ENCODE measurements at places on chromosomes 12 and 14.

DNA sequence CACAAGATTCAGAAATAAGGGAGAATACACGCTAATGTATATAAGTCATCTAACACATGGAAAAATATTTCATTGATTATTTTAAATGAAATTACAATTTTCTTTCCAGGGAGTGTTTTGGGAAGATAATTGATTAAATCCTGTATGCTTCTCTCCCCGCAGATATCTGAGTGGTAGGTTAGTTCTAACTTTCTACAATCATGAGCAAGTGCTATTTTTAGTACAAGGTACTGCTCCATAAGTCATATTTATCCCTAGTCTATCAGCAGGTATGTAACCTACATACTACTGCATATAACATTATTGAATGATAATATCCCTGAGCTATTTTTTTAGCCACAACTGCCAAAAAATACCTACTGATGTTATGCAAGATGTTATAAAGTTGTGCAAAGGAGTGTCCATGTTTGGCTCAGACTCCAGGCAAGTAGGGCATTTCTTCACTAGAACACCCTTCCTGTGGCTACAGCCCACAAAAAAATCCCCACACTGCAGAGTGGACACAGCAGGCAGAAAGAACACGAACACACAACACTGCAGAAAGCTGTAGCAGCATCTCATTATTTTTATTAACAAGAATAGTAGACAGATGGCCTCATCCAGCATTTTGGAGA is 87.0 kb downstream of the SEC23A start:
- no peak for DNase-seq

DNA sequence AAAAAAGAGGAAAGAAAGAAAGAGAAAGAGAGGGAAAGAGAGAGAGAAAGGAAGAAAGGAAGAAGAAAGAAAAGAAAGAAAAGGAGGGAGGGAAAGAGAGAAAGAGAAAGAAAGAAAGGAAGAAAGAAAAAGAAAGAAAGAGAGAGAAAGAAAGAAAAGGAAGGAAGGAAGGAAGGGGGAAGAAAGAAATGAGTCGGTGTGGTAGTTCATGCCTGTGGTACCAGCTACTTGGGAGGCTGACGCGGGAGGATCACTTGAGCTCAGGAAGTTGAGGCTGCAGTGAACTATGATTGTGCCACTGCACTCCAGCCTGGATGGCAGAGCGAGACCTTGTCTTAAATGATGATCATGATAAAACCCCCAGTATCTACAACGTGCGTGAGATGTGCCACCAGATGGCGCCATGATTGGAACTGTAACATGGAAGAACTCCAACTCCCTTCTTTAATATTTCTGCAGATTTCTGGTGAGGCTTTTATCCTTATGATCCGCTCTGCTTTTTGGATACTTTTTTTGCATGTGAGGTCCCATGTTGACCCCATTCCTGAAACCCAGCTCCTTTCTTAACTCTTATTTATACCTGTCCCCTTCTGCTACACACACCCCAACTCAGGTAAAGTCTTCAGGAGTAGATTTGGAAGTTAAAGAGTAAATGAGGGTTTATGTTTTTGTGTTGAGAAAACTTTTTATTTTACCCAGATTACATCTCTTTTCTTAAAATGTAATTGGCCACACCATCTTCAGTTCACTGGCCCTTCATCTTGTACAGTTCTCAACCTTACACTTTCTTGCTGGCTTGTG is 25.6 kb downstream of the RNASE10 start:
- DNase-seq: peak; percentile 38

GRCh38 chr12:49868952-49869815 is 26.3 kb upstream of the BCDIN3D start:
- no peak for DNase-seq

GRCh38 chr14:83133981-83134645 is 1600.5 kb upstream of the SEL1L start:
- no peak for DNase-seq

GRCh38 chr12:82968631-82969367 is 282.1 kb downstream of the TMTC2 start:
- DNase-seq: no peak

- DNase-seq: no peak
Observed at GRCh38 chr12:128534906-128535305, 267.9 kb downstream of the TMEM132C start.

DNA sequence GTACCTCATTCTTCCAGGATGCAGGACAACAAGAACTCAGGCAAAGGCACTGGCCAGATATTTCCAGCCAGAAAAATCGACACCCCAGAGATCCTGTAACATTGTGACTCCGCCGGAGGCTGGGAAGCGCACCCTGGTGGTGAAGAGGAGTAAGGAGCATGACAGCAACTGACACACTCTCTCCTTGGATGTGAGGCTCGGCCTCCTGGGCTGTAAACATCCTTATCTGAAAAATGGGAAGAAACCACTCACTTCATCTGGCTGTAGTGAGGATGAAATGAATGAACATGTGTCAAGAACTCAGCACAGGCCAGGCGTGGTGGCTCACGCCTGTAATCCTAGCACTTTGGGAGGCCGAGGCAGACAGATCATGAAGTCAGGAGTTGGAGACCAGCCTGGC is 27.5 kb downstream of the TCHP start:
- no peak for DNase-seq

GRCh38 chr14:103542605-103543088 is 13.7 kb downstream of the TRMT61A start:
- DNase-seq: no peak

DNA sequence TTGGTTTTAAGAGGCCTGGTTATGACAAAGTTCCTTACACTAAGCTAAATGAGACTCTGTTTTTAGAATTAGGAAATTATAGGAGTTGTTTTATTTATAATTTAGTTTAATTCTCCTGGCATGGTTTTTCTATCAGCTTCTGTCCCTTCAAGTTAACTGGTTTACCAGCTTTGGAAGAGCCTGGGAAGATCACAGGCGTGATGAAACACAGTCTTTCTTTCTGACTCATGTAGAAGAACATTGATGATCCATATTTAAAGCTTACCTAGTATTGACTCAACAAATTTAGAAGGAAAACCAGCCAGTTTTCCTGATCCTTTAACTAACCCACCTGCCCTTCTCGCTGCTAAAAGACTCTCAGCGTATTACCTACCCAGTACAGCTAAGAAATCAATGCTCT is 155.2 kb downstream of the TGFB3 start:
- no peak for DNase-seq

- DNase-seq: peak; percentile 6
Observed at GRCh38 chr12:29103539-29103974, 45.5 kb upstream of the FAR2 start.

DNA sequence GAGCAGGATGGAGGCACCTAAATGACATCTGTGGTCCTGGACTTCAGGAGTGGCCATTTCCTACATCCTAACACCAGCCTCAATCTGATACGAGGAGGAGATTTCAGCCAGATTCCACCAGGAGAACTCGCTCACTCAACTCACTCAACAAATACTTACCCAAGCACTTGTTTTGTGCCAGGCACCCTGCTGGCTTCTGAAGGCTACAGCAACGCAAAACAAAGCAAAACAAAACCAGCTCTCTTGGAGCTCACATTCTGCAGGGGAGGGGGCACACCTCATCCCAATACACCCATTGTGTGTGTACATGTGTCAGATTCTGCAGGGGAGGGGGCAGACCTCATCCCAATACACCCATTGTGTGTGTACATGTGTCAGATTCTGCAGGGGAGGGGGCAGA is 144.8 kb downstream of the PIWIL1 start:
- no peak for DNase-seq

DNA sequence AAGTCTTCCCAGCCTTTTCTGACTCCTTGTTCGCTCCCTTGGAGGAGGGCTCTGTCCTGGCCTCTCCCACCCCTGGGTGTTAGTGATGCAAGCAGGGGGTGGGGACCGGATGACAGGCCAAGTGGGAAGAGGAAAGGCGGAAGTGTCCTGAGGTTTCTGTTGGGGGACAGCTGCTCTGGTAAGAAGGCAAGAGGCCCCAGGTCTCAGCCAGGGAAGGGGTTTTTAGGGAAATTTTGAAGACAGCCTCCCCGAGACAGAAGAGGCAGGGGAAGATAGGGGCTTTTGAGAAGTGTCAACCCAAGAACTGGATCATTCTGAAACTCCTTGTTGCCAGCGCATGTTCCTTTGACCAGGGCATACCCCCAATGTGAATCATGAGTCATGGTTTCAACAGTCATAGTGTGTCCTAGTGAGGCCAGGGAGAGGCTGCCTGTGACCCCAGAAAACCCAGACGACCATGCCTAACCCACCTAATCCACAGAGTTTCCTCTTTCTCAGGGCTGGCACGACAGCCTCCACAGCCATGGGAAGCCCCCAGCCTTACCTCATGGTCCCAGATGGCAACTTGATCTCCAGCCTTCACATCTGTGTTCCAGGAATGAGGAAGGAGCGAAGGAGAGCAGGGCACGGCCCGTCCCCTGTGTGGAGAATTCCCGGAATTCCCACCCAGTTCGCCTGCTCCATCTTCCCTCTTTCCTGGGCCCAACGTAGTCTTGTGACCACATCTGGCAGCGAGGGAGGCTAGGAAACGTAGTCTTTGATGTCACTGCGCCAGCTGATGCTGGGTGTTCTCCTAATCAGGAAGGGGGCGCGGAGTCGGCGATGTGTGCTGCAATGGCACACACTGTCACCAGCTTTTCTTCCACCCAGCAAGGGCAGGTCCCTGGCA is 4.9 kb upstream of the GPR132 start:
- no peak for DNase-seq

DNA sequence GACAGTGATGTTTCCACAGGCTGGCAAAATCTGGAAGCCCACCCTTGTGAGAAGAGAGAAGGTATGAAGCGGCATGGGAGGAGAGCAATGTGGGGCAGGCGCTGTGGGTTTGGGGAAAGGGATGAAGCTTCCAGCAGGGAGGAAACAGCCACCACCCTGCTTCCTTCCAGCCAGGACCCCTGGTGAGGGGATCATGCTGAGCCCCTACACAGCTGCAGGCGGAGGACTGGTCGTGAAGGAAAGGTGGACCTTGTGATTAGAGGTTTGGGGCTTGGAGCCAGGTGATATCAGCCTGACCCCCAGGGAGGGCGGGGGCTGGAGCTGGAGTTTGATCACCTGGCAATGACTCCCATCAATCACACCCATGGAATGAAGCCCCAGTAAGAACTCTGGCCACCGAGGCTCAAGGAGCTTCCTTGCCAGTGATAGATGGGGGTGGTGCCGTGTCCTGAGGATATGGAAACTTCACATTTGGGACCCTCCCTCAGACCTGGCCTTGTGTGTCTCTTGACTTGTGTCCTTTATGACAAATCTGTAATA is 48.6 kb downstream of the RIMBP2 start:
- DNase-seq: no peak

- DNase-seq: no peak
Observed at GRCh38 chr12:24814379-24815113, 134.4 kb downstream of the BCAT1 start.

DNA sequence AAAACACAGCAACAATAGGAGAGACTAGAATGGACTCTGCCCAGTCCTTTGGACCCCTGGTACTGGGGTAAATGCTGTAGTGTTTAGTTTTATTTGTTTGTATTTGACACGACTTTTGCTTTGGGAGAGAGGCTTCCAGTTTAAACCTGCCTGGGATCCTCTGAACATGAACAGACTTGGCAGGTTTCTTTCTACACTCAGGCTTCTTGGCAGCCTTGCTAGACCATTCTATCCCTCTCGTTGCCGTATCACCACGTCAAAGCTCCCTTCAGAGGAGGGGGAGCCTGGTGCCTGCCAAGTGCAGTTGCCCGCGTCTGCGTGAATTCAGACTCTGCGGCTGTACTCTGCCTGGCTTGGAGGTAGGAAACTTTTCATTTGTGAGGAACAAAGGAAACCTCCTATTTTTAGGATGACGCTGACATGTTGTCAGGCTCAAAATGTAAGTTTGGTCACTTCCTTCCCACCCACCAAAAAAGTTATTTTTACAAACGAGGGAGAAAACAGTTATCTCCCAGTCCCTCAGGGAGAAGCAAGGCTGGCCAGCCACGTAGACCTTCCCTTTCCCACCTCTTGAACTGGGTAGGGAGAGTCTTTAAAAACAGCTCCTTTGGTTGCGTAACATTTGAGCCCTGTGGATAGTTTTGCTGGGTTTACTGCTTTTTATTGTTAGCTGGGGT is 25.9 kb downstream of the CD9 start:
- no peak for DNase-seq

GRCh38 chr12:10131111-10131690 is 1.2 kb upstream of the CLEC7A start:
- DNase-seq: no peak

DNA sequence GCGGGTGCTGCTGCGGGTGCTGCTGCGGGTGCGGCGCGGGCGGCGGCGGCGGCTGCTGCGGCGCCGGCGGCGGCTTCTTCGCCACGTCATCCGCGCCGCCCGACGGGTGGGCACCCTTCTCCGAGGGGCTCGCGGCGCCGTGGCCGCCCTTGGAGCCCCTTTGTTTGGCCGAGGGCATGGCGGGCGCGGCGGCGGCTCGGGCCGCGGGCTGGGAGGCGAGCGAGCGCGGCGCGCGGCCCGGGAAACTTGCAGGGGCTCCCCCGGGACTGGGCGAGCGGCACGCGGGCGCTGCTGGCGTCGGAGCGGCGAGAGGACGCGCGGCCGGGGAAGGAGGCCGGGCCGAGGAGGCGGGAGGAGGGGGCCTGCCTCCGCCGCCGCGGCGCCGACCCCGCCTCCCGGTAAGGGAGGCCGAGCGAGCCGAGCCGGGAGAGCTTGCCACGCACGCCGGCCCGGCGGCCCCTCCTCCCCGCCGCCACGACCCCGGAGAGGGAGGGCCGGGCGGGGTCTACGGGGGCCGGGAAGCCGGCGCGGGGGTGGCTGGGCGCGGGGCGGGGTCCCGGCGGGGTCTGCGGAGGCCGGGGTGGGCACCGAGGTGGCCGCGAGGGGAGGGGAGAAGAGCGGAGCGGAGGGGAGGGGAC is at the start of gene CKAP4:
Gene CKAP4, minus strand, starts transcription at position 347 of the 638 bp plus-strand sequence. Its CDS starts 169 bp downstream, at position 178.
- DNase-seq: peak; percentile 57

GRCh38 chr14:99603471-99604277 is at the start of gene CCDC85C:
Gene CCDC85C, minus strand, starts transcription at chr14:99604207. Its CDS starts 248 bp downstream, at chr14:99603959.
- DNase-seq: no peak

- DNase-seq: no peak
Observed at GRCh38 chr12:121175383-121176119, 34.4 kb upstream of the P2RX4 start.

- DNase-seq: peak; percentile 20
Observed at GRCh38 chr12:13179211-13180074, 17.1 kb upstream of the EMP1 start.

- DNase-seq: no peak
Observed at GRCh38 chr12:26740991-26741390, 92.0 kb downstream of the ITPR2 start.

DNA sequence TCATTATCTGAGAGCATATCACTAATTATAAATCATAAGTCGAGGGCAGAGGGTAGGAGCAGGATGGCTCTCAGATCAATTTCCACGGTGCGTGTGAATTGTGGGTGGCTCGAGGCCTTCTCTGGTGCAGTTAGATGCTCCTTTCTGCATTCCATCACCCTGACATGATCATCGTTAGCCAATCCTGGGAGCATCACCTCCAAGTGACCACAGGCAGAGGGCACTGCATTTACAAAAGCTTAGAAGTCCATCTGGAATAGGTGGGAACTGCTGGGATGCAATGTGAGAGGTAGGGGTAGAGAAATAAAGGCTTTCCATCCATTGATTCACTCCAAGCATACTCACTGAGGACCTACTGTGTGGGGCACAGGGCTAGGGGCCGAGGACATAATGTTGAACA is 538.2 kb upstream of the TBX3 start:
- DNase-seq: no peak

All from activated T-helper 1 cell treated with anti-CD3 and anti-CD28 coated beads, Interleukin-2, amount 50 U/mL, for 16 hours (primary cell).